ENCODE measurements at places on chromosomes 7 and 10.

- DNase-seq = no peak
Observed at GRCh38 chr10:58237014-58237834, 30.5 kb downstream of the IPMK start.

DNA sequence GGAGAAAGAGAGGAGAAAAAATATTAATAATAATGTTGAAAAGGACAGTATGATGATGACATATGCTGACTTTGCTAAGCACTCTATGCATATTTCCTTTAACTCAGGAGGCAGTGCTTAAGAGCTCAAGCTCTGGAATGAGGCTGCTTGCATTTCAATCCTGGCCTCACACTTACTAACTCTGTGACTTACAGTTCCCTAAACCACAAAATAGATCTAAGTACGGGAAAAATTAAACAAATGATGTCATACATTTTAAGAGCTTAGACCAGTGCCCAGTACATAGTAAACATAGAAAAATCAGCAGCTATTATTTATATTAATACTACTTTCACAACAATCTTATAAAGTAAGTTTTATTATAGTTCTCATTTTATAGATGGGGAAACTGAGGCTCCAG lies 61.3 kb downstream of the GFRA1 start:
- DNase-seq = no peak

- peak; percentile 41 for DNase-seq
Observed at GRCh38 chr10:17673471-17674061, 29.6 kb downstream of the STAM start.

- no peak for DNase-seq
Observed at GRCh38 chr7:112143136-112143535, 63.1 kb downstream of the DOCK4 start.

DNA sequence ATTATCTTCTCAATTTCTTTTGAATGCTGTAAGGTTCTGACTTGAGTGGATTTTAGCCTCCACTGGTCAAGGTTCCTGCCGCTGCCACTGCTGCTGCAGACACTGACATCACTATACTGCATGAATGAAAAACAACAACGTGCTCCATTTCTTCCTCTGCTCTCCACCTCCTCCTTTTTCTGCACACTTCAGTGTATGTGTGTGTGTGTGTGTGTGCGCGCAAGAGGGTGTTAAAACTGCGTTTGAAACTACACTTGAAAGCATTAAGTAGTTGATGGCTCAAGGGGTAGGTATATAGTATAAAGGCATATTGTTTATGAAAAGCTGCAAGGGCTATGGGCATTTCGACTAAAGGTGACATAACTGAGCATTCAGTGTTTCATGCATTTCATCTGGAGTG lies 3.5 kb downstream of the GLCCI1 start:
- peak; percentile 44 for DNase-seq

GRCh38 chr7:148964483-148965267 lies 63.6 kb downstream of the PDIA4 start:
- no peak for DNase-seq

- DNase-seq = no peak
Observed at GRCh38 chr10:72796042-72796441, 97.5 kb upstream of the OIT3 start.

DNA sequence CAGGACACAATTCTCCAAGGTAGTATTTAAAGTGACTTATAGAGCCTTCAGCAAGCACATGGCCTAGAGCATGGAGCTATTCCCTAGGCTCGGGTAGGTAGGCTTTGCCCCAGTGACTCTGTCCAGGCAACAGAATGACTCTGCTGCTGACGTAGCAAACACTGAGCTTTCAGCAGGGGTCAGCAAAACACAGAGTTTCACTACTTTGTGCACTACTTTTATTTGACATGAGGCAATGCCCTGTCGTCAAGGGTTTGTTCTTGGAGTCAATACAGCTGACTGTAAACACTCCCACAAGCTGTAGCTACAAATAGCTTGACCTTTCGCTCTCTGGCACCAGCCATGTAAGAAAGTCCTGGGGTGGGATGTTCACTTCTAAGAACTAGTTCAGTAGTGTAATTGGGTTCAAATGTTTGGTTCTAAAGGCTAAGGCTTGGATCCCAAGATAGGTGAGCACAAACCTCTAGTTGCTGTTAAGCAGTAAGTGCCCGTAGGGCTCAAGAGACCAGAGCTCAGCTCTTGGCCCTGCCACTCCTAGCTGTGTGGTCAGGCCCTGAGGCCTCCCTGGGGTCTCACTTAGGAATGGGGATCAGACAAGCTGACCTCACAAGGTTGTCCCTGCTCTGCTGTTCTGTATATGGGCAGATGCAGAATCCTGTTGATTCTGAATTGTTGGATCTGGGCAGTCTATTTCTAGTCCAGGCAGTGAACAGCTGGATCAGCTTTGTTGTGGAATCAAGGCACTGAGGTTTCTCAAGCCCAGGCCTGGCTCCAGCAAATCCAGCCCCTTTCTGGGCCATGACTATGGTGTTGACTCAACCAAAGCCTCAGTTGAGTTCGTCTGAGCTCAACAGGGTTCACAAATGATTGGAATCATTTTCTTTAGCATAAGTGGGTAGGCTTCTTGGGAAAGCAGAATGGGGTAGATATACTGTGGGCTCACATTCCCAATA lies 10.7 kb downstream of the NODAL start:
- no peak for DNase-seq

GRCh38 chr10:35341521-35341920 lies 5.2 kb downstream of the CCNY start:
- DNase-seq = peak; percentile 30

DNA sequence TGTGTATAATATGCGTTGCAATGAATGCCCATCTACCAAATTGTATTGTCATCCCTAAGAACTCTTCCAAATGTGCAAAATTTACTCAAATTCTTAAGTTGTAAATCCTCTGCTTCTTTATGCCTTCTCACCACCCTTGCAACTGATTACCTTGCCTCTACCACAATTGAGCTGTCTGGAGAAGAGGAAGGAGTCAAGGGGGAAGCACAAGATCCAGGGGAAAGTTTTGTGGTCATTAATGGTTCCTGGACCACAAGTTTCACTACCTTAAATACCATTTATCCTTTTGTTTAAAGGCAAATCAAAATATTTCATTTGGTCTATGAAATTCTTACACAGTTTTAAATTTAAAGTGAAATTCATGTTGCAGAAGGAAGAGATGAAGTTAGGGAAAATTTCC lies 16.7 kb downstream of the CRPPA start:
- no peak for DNase-seq

DNA sequence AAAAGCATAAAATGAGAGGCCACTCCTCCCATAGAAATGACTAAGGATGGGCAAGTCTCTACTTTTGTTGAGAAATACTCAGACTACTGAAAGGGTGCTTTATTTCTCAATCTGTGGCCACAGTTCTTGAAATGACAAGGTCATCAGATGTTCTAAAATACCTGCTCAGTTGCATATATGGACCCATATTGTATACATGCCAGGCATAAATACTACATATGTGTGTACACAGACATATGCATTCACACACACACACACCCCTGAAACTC lies 691.5 kb upstream of the SORCS1 start:
- DNase-seq = no peak

DNA sequence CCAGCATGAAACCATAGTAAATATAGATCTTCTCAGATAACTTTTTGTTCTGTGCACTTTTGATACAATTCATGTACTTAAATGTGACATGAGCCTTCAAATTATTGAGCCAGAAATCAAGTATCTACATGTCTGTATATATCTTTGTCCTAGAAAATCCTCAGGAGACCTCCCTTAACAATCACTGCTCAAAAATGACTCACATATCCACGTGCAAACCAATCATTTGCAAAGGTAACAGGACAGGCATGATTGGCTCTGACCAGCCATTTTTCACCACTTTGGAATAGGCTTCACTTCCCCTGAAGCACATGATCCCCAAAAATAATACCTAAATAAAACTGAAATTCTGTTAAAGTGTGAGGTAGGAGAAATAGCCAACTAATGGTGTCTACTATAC lies 902.5 kb downstream of the PCDH15 start:
- DNase-seq = no peak

DNA sequence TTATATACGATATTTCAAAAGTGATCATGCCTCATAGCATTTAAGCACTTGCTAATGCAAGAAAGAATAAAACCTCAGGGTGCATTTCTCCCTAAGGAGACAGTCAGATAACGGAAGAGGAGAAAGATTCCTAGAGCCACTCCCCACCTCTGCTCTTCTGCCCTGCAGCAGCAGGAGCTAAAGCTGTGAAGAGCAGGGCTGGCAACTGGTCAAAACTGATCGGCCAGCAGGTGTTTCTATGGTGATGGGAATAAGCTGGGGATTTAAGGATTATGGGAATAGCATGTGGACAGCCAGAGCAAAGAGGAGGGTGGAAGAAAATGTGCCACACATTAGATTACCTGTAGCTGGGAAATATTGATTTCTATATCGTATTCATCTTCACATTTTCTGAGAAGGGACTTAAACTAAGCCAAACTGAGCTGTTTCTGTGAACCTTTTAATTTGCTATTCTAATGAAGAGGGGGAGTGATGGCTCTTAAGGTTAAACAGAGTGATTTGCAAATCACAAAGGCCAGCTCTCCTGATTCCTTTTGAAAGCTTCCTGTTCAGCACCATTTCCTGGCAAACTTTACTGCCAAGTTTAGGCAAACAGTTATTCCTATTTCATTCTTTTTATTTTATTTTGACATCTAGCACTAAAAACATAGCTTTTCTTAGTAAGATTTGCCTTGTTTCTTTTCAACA lies 268.9 kb upstream of the PFKP start:
- no peak for DNase-seq

GRCh38 chr7:122770686-122771335 lies 68.1 kb upstream of the RNF148 start:
- DNase-seq = no peak

GRCh38 chr10:20769481-20769880 lies 127.6 kb downstream of the NEBL start:
- DNase-seq = no peak

- no peak for DNase-seq
Observed at GRCh38 chr7:29095631-29096445, 50.5 kb downstream of the CPVL start.

DNA sequence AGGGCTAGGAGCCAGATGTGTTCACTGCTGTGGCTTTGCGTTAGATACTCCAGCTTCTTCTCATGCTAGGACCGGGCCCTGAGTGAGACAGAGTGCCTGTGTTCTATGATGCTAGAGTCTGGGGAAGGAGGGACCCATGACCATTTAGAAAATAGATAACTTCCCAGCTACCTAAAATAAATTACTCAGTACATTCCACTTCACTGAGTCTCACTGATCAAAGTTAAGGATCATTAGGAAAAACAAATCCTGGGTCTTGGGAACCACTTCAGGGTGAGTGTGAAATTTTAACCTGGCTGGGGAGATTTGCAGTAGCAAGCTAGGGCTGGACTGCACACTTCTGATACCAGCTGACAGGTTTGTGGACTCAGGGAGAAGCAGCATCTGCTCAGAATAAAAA lies 138.1 kb downstream of the EMX2 start:
- DNase-seq = no peak

DNA sequence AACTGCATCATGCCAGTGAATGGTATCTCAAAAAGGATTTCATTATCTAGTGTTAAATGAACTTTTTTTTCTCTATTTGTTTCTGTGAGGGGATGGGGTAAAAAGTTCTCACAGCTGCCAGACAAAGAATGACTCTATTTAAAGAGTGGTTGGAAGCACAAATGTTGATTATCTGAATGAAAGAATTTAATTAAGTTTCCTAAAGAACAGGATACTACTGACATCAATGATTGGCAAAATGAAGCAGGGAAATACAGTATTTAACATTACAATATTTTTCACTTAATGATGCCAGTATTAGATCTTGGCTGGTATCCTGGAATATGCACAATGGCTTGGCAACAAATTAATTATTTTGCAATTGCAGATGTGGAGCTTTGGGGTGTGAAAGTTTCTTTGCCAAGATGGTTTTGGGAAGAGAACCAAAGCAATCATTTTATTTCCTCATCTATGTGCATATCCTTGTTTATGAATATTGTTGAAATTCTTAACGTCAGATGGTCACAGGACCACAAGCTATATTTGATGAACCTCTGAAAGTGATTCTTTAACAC lies 336.8 kb downstream of the ARL4A start:
- no peak for DNase-seq

DNA sequence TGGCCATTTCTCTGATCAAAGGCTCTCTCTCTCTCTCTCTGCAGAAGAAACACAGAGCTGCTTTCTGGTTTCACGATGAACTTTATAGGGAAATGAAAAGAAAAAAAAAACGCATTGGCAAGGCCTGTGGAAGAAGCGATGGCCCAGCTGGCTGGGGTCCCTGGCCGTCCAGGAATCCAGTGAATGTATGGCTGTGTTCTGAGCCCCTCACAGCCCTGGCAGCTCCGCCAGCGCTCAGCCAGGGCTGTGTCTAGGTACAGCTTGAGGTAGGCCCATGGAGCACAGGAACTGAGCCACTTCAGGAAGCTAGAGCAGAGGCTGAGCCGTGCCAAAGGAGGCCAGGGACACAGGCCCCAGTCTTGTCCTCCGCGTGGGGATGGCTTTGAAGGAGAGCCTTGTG lies 13.1 kb upstream of the UCMA start:
- DNase-seq = no peak

- peak; percentile 15 for DNase-seq
Observed at GRCh38 chr10:48608279-48608681, 3.4 kb upstream of the ARHGAP22 start.

- no peak for DNase-seq
Observed at GRCh38 chr7:135827391-135827790, 78.8 kb upstream of the FAM180A start.

Measured in CD4-positive, alpha-beta T cell treated with Interleukin-4 for 4 hours (primary cell).